ENCODE measurements at places on chromosomes 3 and 15.
A peak's percentile ranks its signal among the peaks of the same experiment; 100 is the strongest.

DNA sequence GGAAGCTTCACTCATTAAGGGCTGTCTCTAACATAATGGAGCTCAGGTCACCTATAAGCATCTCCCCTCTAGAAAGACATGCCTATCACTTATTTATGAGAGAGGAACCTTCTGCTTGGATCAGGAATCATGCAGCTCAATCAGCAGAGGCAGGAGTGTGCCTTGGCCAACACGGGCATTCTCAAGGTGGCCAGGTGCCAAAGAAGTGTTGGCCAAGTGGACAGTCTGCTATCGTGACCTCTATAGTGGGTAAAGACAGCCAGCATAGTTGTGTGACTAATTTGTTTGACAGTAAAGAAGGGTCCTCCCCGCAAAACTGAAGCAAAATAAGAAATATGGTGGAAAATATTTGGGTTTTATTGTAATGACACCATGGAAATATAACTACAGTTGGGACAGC is 14.7 kb upstream of the AGTR1 start:
- DNase-seq = no peak

GRCh38 chr3:102791641-102792589 is 357.1 kb downstream of the ZPLD1 start:
- DNase-seq = no peak

GRCh38 chr3:131705558-131706051 is 202.8 kb upstream of the MRPL3 start:
- DNase-seq = peak; percentile 59

DNA sequence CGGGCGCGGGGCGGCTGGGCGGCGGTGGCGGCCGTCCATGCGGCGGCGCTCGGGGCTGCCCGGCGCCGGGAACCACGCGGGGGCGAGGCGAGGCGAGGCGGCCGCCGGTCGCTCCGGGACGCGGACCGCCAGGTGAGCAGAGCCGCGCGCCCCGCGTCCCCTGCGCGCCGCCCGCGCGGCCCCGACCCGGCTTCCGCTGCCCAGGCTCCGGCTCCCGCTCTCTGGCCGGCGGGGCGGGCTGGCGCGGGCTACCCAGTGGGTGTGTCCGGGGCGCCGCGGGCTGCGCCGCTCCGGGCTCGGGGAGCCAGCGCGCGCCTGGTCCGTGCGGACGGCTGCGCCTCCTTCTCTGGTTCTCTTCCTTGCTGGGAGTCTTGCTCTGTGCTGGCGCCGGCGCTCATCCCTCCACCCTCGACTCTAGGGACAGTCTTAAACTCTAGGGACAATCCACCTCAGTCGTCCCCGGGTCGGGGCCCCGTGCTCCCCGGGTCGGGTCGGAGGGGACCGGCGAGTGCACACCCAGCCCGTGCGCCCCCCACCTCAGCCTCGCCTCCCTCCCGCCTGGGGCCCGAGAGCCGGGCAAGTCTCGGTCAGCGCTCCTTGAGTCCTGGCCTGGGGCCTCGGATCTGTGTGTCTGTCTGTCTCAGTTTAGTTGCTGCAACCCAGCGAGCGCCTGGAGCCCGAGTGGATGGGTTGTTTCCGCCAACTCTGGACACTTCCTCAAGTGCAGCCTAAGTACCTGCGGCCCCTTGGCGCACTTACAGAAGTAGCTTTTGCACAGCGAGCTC is 488 bp downstream of the THSD4 start:
- no peak for DNase-seq

- DNase-seq = no peak
These were observed 12.9 kb downstream of the C15orf62 start for GRCh38 chr15:40782609-40783227.

- DNase-seq = no peak
These were observed 914.9 kb upstream of the EPHA6 start for GRCh38 chr3:95899494-95899893.

DNA sequence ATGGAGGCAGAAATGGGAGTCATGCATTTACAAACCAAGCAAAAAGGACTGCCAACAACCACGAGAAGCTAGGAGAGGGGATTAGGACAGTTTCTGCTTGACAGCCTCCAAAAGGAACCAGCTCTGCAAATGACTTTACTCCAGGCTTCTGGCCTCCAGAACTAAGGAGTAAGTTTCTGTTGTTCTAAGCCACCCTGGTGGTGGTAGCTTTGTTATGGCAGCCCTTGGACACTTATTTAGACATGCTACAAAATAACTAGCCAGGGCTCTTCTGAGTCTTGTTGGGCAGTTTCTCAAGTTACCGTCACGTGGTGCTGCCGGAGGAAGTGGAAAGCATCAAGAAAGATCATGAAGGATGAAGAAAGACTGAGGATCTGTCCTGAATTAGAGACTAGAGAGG is 386.5 kb downstream of the LRTM1 start:
- DNase-seq = no peak

- DNase-seq = no peak
These were observed 856 bp downstream of the ABCF3 start for GRCh38 chr3:184186902-184187207.

DNA sequence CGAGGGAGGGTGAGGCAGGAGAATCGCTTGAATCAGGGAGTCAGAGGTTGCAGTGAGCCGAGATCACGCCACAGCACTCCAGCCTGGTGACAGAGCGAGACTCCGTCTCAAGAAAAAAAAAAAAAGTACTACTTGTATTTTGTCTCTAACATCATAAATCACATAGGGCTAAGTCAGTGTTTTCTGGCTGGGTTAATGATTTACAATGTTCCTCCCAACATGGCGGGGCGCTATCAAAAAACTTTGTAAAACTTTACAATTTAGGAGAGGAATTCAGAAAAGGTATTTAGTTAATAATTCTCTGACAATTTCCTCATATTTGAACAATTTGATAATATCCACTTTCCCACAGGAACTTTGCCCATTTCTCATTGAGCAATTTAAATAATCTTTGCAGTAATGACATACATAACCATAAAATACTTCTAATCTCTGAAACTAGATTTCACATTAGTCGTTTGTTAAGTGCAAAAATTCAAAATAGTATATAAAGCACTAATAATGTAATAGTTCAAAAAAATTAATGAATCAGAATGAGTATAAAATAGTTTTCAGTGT is 26.6 kb upstream of the B3GNT5 start:
- no peak for DNase-seq

GRCh38 chr3:187899246-187899645 is 154.0 kb upstream of the BCL6 start:
- DNase-seq = no peak

GRCh38 chr3:151987893-151988292 is 114.5 kb downstream of the SUCNR1 start:
- DNase-seq = no peak

DNA sequence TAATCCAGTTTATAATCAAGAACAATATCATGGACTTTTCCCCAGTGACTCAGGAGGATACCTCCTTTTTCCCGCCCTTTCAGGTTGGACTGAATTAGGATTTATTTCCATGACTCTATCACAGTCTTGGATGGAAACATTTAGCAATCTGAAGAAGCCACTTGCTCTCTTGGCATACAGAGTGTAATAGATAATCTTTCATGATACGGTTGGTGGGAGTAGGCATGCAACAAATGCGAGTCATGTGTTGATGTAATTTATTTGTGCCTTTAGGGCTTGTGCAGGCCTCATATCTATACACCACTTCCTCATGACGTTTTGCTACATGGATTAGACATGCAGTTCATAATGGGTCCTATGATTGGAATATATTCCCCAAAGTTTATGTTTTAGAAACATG is 54.2 kb upstream of the MCTP2 start:
- no peak for DNase-seq

DNA sequence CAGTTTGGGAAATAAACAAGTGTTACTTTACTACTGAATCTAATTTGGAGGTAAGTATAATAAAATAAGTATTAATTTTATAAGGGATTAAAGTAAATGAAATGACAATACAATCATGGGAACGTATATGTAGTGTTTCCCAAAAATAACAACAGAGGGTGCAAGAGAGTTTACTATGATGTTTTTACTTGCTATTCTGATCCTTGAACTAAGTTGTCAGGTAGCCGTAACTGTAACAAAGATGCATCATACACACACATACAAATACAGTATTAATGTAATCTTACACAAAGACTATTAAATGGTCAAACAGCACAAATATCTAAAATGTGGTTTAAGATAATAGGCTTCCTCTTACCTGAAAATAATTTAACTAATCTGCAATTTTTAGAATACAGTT is 311.4 kb downstream of the TBC1D5 start:
- DNase-seq = no peak

DNA sequence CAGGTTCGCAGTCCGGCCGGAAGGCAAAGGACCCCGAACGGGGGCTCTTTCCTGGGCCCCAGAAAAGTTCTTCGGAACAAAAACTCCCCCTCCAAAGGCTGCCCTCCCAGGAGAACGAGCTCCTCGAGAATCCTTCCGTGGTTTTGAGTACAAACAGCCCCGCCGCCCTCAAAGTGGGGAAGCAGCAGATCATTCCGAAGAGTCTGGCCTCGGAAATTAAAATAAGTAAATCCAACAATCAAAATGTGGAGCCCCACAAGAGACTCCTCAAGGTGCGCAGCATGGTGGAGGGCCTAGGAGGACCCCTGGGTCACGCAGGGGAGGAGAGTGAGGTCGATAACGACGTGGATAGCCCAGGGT is 1.3 kb downstream of the ARHGEF26 start:
- no peak for DNase-seq

DNA sequence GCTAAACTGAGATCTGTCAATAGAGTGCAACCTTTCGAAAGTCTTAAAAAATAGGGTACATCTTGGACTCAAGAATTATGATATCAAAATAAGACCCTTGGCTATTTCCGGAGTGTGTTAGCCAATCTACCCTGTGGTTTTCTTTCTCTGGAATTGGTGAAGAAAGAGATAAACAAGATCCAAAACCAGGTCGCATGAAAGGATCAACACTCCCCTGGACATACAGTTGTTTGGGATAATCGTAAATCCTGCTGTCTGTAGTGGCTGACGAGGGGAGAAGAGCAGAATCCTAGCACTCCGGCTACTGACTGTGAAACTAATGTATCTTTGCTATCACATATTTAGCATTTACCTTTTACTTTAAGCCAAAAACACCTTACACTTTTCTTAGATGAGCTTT is 30.9 kb downstream of the FNDC3B start:
- no peak for DNase-seq

DNA sequence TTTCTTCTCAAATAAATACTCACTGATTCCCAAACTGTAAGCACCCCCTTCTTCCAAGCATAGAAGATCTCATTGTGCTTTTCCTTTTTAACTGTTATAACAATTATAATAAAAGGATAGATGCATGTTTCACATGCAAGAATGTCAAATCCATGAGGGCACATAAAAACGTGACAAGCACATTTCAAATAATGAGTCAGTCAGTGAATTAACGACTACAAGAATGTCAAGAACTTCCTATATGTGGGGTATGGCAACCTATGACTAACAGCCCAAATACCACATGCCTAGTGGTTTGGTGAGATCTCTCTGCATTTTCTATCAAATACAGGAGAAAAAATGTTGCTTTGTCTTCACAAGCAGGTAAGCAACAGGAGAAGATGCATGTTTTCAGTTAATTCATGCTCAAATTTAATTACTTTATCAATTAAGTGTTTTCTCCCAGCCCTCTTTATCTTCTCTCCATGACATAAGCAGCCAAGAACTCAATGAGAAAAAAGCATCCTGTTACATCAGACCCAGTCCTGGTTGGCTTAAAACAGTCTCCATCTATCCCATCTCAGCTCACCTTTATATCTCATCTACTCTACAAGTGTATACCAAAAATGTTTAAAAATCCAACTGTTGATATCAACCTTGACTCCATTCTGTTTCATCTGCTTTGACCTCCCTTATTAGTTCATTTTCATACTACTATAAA is 181.5 kb upstream of the LMCD1 start:
- no peak for DNase-seq

GRCh38 chr15:89089316-89090230 is 1.3 kb downstream of the ABHD2 start:
- DNase-seq = no peak
